ENCODE measurements at places on chromosomes 2 and 18. TPM values are rescaled to one million over a fixed set of nuclear protein-coding genes. Genes with fewer than 3 reads are reported as not detected.
A peak's percentile ranks its signal among the peaks of the same experiment; 100 is the strongest.

- H3K4me1 ChIP-seq: peaks cover under 1% of the 10 kb centered on the region
- peaks cover 23% of the 10 kb centered on the region for H3K36me3 ChIP-seq
- peak overlapping the region; percentile 42 for H3K4me3 ChIP-seq
- peak overlapping the region; percentile 80 for H3K27ac ChIP-seq
- DNase-seq: no peak
- no peaks in the 10 kb centered on the region for H3K27me3 ChIP-seq
Measured at GRCh38 chr18:12420821-12421421, 13.2 kb downstream of the PRELID3A start.

- H3K27me3 ChIP-seq: no peaks in the 10 kb centered on the region
- no peaks in the 10 kb centered on the region for H3K4me1 ChIP-seq
- no peak overlapping the region for H3K4me3 ChIP-seq
- H3K27ac ChIP-seq: no peak overlapping the region
Measured at GRCh38 chr18:46877329-46877987, 39.8 kb downstream of the PIAS2 start.

The EVA1A gene
- total RNA-seq: not detected

- no peaks in the 10 kb centered on the region for H3K36me3 ChIP-seq
- no peak overlapping the region for H3K27ac ChIP-seq
- no peaks in the 10 kb centered on the region for H3K27me3 ChIP-seq
- no peak for DNase-seq
- H3K4me3 ChIP-seq: no peak overlapping the region
Measured at GRCh38 chr18:28109781-28110560, 67.0 kb downstream of the CDH2 start.

DNA sequence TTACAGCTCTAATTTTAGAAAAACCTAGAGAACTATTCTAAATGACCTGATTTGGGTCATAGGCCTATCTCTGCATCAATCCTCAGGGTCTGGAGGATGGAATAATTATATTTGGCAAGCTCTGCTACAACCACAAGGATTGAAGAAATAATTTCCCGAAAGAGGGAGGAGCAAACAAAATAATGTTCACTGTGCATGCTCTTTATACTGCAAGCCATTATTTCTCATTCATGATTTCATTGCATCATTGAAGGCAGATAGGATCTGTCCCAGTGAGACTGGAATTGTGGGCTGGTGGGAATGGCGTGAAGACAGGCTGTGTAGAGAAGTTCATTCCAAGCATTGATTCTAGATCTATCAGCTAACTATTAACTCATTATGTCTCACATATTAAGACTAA is 12.7 kb upstream of the MAPRE2 start:
- no peaks in the 10 kb centered on the region for H3K27me3 ChIP-seq
- no peaks in the 10 kb centered on the region for H3K36me3 ChIP-seq
- peaks cover 19% of the 10 kb centered on the region for H3K4me1 ChIP-seq

The NT5C1B gene
- not detected for total RNA-seq

Data from tibial nerve (tissue), 4 donors.